ENCODE measurements at places on chromosomes 2 and 18.

GRCh38 chr18:27847412-27847811, 329.5 kb downstream of the CDH2 start:
- no peak for DNase-seq

DNA sequence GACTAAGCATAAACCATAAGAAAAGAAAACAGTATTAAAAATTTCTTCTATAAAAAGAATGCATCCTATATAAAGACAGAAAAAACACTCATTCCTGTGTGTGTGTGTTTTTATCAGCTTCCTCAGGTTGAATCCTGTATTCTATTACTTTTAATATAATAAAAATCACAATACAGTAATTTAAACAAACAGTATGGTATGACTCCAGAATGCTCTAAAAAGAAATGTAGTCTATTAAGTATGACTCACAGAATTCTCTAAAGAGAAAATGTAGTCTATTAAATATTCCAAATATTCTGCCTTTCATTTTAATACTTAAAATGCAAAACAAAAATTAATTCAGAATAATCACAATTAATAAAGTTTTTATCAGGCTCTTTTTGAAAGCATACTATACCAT, 19.8 kb downstream of the CCDC88A start:
- no peak for DNase-seq

- no peak for DNase-seq
Measured at GRCh38 chr2:135585586-135585985, 54.3 kb downstream of the R3HDM1 start.

- DNase-seq = no peak
Measured at GRCh38 chr18:42442656-42443055, 487.6 kb downstream of the PIK3C3 start.

DNA sequence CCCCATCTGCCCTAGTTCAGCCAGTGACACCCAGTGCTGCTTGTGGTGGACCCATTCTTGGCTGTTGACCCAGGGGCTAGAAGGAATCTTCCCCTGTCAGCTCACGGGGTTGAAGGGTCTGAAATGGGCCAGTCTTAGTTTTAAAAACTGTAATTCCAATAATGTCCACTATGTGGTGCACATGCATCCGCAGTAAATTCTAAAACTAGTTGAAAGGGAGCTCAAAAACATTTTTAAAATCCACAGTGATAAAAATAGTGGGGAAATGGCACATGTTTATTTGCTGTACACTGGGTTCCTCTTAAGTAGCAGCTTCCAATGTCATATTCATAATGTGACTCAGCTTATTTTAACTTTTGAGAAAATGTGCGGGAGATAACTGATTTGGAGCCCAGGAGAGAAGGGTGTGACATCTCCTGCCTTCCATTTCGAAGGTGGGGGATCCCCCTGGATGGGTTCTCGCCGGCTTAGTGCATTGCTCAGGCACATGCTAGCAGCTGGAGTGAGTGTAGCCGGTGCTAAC, 32.8 kb downstream of the GRHL1 start:
- DNase-seq = no peak

DNA sequence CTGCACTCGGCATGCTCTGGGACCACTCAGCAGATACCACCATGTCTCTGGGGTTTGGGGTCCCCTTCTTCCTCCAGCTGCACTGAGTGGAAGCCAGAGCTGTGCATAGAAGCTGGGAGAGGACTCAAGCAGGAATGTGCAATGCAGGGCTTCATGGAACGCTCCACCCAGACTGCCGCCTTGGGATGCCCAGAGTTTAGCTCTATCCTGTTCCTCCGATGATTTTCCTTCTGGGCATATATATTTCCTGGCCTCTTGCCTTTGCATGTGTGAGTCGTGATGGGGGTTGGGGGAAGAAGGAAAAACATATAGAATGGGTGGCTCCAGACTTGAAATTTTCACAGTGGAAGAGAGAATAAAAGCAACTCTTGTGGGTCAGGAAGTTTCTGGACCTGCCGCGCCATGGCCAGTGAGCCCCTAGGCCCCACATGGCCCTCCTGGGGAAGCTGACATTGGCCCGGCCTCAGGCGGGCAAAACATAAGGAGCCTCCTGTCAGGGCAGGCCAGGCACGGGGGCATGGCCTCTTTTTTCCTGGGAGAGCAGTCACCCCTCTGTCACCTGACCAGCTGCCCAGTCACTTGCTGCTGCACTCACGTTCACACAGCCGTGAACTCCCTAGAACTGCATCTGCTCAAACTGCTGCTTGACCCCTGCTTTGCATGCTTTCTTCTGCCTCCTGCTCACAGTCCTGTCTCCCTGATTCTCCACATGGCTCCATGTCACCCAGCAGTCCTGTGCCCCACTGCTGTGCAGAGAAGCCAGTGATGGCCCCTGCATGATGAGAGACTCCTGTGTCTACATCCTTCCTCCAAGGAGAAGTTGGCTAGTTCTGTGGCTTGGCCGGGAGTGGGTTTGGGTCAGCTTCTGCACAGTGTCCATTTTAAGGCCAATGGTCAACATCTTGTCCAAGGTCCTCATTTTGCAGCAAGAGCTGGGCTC, 197.8 kb downstream of the CTIF start:
- DNase-seq = no peak

DNA sequence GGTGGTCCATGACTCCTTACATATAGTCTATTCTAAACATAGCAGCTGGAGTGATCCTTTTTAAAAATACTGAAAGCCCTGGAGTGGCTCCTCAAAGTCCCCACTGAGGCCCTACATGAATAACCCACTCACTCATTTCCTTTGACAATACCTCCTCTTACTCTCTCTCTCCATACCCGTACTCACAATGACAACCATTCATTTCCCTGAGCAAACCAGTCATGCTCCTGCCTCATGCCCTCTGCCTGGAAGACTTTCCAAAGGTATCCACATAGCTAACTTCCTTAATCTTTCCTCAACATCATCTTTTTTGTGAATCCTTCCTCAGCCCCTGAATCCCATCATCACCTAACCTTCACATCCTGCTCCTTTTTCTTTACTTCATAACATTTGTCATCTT, 102.6 kb downstream of the BAZ2B start:
- no peak for DNase-seq

Data from left hindlimb (tissue), 1 donor.